A172 (cell line): ENCODE measurements at places on chromosomes 13 and 19. TPM values are rescaled to one million over a fixed set of nuclear protein-coding genes. Genes with fewer than 3 reads are reported as not detected.

DNA sequence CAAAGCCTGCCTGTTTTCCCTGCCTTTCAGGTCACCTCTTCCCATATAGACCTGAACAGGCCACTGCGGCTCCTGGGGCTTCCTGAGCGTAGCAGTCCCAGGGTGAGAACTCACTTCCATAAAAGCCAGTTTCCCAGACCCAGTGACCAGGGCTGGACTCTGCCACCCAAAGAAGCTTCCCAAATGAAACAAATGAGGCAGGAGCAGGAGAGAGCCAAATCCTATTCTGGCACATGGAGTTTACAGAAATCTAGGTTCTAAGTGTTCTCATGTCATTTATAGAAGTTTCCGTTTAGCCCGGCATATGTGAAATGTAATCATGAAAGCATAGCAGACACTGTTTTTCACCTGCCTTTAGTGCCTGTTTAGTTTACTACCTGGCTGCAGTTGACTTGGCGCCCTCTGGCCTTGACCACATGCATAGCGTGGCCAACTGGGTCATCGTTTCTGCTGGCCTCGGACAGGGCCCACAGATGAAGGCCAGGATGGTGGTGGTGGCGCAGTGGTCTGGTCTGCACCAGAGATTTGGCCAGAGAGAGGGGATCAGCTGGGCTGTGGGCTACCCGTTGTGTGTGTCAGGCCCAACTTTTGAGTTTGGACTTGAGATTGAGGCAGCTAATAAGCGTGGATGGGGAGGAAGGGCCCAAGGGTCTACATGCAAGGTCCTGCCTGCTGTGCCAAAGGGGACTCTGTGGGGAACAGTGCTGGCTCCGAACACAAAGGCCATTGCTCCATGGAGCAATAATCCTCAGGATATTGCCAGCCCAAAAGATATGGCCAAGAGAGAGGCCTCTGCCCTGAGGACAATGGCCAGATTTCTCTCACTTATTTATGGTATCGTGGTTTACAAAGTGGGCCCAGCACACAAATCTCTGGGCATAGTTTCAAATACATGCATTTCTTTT, 43.3 kb downstream of the NFIX start:
- DNase-seq, result no peak

- DNase-seq, result no peak
Measured at GRCh38 chr19:38805180-38805579, 7.6 kb downstream of the LGALS4 start.

- no peak for DNase-seq
Measured at GRCh38 chr19:10687518-10688288, 13.5 kb upstream of the QTRT1 start.

GRCh38 chr13:109810761-109811510, 24.6 kb upstream of the IRS2 start:
- DNase-seq, result no peak

GRCh38 chr13:40181203-40181845, 485.1 kb downstream of the FOXO1 start:
- no peak for DNase-seq

DNA sequence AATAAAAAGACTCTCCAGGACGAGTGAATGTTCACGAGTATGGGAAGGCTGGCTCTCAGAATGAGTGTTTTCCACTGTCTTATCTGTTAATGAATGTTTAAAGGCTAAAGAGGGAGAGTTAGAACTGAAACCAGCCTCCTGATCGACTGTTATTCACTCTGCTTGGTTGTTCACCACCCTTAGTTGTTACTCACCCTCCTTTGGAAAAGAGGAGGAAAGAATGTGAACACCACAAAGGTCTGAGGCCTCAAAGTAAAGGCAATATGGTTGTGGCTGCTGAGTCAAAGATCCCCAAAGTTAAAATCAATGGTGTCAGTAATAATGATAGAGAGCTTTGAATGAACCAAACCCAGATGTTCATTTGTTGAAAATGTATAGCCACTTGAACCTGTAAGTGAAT, 1793.2 kb upstream of the PCDH20 start:
- DNase-seq, result no peak

DNA sequence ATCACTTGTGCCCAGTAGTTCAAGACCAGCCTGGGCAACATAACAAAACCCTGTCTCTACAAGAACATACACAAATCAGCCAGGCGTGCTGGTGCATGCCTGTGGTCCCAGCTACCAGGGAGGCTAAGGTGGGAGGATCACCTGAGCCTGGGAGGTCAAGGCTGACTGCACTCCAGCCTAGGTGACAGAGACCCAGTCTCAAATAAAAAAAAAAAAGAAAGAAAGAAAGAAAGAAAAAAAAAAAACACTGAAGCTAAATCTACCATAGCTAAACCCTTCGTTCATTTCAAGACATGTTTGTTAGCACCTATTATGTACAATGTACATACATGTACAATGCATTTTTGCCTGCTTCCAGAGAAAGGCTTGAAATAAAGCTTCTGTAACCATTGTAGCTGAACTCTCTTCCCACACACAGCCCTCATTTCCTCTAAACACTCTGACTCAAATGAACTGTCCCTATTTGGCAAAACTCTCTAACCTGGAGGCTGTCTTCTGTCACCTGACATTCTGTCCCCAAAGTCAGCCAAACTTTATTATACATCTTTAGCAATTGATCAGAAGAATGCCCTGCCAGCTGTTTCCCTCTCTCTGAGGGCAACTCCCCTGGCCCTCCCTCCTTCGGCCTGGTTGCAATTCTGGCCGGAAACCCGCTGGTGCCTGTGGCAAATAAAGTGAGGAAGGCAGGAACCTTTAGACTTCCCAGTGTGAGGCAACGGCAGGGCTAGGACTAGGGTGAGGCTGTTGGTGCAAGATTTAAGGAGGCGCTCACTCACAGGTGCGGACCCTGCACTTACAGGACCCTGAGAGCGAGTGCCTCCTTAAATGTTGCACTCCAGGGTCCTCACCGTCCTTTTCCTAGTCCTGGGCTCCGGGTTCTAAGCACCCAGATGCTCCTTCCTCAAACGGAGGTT, 1.8 kb downstream of the ETHE1 start:
- no peak for DNase-seq

The KCNN1 gene
- total RNA-seq, result 0.14 TPM in 1 of 2 replicates, not detected in the other

The IZUMO2 gene
- total RNA-seq, result not detected in 2 replicates
